ENCODE measurements at places on chromosomes 12 and 14.

DNA sequence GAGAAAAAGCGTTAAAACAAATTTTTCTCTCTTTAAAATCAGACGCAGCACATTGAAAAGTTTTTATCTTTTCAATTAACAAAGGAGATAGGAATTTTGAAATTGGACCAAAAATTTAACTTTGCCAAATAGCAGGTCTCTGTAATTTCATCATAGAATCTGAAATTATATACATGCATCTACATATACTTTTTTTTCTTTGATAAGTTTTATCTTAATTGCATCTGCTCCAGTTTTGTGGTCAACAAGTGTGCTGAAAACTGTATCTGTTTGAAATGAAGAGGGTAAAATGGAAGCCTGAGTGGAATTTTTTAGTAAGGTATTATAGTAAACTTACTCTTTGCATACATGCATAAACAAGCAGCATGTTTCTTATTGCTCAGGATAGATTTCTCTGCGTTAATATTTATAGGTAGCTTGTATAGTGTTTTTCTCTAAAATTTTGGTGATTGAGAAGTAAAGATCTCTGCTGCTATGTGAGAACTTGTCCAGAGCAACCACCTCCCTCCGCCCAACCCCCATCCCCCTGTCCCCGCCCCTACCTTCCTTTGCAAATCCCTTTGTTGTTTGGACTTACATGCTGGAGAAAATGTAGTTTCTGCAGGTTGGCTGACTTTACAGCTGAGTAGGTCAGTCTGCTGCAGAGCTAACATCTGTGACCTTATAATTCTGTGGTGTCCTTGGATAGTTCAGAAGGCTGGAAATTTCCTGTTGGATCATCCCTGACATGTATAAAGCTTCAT lies 64.6 kb downstream of the VRK1 start:
- DNase-seq: no peak

DNA sequence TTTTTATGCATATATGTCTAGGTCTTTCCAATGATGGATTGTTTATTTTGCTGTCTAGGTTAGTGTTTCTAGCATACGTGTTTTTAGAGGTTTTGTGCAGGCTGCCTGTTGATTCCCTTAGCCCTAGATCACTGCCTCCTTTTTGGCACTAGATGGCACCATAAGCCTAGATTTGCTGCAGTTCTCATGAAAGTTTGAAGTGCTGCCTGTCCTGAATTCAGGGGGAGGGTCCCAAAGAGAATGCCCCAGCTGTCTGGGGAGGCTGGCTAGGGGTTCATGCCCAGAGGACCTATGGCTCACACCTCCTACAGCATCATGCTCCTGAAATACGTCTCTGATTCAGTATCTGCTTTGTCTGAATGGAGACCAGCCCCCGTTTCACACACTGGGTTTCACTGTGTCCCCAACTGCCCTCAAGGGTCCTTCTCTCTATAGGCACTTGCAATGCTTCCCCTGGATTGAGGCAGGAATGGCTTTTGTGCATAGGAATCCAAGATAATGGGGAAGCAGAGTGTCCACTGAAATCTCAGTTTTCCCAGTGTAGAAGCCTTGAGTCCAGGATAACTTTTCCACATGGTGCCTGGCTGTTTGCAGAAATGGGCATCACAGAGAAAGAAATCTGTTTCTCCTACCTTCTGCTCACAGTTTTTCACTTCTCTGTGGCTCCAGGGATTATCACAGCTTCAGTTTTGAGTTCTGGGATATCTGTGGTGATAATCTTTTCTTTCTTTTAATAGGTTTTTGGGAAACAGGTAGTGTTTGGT lies 14.2 kb upstream of the TXNRD1 start:
- DNase-seq: no peak

DNA sequence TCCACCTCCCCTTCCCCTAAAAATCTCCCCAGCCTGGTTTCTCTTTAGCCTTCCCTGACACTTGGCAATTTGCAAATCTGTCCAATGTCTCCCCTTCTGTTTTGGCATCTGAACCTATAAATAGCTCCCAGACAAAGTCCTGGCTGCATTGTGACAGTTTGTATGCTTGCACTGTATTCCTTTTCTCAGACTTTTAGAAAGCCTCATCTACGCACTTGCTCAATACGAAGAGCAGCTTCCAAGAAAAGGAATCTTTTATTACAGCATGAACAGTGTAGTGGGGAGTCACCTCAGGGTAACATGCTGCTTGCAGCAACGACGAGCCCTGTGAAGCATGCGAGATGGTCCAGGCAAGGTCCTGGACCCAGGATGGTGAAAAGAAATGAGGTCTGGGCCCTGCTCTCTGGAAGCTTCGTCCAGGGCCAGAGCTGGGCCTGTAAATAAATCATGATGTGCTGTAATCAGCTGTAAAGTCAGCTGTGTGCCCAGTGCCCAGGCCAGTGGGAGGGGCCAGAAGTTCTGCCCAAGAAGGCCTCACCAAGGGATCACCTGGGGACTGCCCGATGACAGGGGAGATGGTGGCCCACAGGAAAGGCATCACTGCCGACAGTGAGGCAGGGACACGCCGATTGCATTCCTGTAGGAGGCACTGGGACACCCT lies 88.3 kb downstream of the RIN3 start:
- DNase-seq: no peak

- peak; percentile 3 for DNase-seq
Observed at GRCh38 chr12:43501703-43502102, 50.3 kb downstream of the ADAMTS20 start.

GRCh38 chr12:100826323-100826722 lies 31.7 kb downstream of the ANO4 start:
- peak; percentile 25 for DNase-seq
